Activated CD4-positive, alpha-beta T cell treated with anti-CD3 and anti-CD28 coated beads for 36 hours (primary cell): ENCODE measurements at places on chromosomes 7 and 10. TPM values are rescaled to one million over a fixed set of nuclear protein-coding genes. Genes with fewer than 3 reads are reported as not detected.

Gene HYAL4
- total RNA-seq = not detected

- no peak for DNase-seq
These were observed 290.2 kb upstream of the GHITM start for GRCh38 chr10:83849150-83849549.

DNA sequence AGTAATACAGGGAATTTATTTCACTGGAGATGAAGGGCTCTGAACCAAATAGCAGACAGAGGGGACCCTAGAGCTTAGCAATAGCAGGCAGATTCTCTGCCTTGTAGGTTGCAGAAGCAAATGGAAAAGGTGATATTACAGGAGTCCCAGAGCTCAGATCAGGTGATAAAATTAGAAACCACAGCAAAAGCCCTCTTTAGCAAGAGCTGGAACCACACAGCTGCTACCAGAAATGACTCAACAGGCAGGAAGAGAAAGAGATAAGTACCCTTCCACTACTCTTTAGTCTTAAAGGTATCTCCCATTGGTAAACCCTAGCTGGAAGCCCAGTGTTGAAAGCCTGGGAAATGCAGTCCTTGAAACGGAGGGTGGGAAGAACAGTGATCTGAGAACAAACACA, 535.6 kb upstream of the GHITM start:
- DNase-seq = peak; percentile 13

Gene CYP2C19
- not detected for total RNA-seq

DNA sequence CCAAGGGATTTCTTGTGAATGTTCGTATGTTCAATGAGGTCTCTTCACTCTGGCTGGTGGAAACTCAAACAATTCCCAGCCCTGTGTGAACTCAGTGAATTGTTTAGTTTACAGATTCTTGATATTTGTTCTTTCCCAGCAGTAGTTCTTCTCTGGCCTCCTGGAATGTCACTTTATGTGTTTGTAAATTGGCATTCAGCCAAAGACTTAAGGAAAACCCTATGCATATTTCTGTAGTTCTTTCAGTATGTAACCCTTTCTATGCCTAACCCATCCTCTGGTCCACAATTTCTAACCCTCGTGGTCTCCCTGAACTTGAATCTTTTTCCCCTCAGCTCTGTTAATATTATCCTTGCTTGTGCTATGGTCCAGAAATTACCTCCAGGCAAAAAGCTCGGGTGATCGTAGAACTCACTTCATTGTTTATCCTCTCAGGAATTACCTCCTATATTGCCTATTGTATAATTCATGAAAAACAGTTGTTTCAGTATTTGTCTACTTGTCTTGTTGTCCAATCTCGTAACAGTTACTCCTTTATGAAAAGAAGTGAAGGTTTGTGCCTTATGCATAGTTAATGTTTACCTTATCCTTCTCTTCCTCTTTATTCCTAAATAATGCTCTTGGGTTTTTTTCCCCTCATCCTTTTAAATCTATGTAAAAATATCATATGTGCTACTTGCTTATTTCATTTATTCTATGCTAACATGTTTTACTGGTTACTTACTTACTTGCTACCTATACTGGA, 23.7 kb upstream of the AGR3 start:
- DNase-seq = no peak

DNA sequence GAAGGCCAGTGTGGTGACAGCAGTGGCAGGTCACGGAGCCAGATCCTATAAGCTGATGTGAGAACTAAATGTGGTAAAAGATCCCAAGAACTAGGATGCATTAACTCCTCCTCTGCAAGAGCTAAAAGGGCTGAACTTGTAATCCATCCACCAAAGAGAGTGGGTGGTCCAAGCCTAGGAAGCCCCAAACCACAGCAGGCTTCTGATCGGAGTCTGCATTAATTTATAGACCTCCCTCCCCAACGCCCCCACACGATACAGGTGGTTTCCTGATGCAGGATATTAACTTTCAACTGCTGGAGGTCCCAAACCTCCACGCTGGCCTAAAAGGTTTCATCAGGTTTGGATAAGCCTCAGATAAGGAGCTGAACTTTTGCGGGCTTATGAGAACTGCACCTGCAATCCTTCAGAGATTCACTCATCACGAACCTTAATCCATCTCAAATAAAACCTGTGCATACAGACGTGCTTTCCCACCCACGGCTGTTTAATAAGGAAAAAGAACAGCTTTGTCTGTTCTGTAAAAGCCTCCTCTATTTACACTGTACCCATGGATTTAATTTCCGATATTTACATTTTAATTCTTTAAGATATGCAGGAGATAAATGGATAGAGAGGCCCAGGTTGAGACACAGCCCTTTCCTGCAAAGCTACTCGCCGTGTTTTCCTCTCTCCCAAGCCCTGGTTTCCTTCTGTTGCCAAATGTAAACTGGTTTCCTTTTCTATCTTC, 74.9 kb downstream of the GFRA1 start:
- DNase-seq = no peak

- DNase-seq = peak; percentile 46
These were observed 95.0 kb downstream of the KLF6 start for GRCh38 chr10:3689871-3690510.

Gene CPA2
- total RNA-seq = not detected

DNA sequence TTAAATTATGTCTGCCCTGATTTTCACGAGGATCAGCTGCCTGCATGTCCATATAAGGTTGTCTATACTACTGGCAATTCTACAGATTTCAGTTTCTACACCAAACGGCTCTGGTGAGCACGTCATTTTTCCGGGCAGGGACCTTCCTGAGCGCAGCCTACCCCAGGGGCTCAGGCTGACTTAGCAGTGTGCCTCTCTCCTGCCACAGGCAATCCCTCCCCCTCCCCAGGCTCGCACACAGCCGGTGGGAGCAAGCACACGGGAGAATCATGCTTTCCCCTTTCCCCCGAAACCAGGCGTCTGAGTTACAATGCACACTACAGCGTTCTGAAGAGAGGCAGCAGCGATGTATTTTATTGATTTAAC, 1.7 kb downstream of the KLF6 start:
- peak; percentile 88 for DNase-seq

DNA sequence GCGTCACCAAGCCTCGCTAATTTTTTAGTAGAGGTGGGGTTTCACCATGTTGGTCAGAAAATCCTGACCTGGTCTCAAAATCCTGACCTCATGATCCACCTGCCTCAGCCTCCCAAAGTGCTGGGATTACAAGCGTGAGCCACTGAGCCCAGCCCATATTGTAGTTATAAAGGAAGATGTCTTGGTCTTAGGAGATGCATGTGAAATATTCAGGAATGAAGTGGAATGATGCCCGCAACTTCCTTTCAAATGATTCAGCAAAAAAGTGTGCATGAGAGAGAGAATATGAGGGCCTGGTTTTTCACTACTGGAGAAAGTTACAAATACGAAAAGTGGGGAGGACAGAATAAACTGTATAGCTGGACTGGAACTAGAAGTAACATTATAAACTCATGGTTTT, 15.9 kb downstream of the TMEM209 start:
- no peak for DNase-seq

DNA sequence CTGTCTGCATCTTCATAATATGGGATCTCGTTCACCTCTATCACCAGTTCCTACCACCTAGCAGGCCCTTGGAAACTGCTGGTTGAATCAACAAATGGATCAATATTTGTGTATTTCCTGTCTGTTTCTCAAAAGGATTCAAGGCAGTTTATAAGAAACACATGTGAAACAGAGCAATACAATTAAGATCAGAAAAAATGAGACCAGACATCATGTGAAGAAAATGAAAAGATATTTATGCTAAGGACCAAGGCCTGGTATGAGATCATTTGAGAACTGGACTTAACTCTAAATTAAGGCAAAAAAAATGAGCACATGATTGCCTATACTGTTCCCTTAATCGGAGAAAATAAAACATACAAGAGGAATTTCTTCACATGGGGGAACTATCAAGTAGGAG, 589.0 kb downstream of the SUGCT start:
- no peak for DNase-seq

Gene GPR85
- total RNA-seq = not detected

- no peak for DNase-seq
These were observed 291.7 kb downstream of the AUTS2 start for GRCh38 chr7:69889976-69890351.

GRCh38 chr7:27756298-27756697, 16.3 kb downstream of the TAX1BP1 start:
- no peak for DNase-seq

Gene GPR22
- not detected for total RNA-seq

Gene NRCAM
- 0.60 TPM for total RNA-seq

Gene EIF3B
- 227 TPM for total RNA-seq

DNA sequence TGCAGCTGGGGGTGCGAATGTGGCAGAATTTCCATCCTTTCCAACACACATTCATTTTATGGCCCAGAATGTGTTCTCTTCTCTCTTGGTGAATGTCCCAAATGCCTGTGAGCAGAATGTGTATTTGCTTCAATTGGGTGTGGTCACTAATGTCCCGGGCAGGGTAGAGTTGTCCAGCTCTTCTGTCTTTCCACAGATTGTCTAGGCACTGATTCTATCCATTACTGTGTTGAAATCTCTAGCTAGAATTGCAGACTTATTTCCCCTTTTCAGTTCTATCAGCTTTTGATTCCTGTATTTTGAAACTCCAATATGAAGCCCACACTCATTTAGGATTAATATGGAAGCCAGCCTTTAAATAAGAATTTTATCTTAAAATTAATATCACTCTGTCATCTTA, 14.0 kb upstream of the AKR1E2 start:
- DNase-seq = no peak

DNA sequence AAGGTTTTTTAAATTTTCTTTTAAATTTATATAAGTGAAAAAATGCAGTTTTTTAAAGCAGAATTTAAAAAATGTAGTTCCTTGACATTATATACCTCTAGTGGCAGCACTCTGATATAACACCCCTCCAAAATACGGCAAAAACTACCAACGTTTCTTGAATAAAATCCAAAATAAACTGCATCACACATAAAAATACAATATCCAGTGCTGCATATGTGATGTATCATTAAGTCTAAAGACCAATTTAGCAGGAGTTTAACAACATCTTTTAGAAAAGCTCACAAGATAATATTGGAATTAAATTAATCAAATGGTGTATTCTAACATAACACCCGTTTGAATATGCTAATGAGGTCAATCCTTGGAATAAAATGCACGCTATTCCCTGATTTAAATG, 1.4 kb downstream of the TCERG1L start:
- DNase-seq = no peak

GRCh38 chr7:7607010-7607409, 33.5 kb upstream of the UMAD1 start:
- no peak for DNase-seq

- no peak for DNase-seq
These were observed 296.1 kb downstream of the GLRX3 start for GRCh38 chr10:130432271-130432670.

DNA sequence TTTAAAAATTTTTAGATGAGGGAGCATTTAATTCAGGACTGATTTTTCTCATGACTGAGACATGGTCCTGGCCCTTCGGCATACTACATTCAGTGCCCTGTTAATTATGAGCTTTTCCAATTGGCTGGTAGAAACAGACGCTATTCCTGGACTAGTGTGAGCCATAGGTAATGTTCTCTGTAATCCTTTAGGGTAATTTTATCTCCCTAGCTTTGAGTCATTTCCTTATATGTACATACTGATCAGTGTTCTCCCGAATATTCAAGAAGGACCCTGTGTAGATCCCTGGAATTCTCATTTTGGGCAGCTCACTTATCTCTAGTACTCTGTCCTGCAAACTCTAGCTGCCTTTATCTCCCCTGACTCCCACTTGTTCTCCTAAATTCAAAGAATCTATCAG, 92.6 kb upstream of the NPY start:
- DNase-seq = no peak

- no peak for DNase-seq
These were observed 86.7 kb downstream of the ARHGAP22 start for GRCh38 chr10:48517911-48518811.

DNA sequence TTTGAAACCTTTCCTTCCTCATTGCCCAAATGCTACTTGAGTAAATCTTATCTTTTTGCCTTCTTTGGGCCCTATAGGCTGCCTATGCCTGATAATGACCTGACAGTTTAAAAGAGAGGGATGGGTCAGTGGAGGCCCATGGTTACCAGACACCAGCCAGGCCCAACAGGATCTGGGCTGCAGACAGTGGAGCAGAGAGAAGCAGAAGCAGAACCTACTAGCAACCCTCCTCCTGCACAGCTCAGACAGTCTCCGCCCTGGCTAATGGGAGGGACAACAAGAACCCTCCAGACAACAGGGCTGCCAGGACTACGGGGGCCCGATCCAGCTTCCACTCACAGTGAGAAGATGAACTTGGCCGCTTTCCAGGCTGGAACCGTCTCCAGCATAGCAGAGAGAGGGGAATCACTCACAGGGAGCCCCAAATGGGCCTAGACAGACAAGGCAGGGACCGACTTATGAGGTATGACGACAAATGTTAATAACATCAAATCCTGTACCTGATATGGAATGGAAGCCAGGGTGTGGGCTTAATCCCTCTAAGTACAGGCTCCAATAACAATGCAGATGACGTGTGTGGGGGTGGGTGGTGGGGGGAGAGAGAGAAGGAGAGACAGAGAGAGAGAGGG, 31.7 kb upstream of the DGKI start:
- DNase-seq = no peak

Gene JCAD
- total RNA-seq = not detected

Gene HMX2
- total RNA-seq = 0.28 TPM

Gene TMEM229A
- not detected for total RNA-seq

- no peak for DNase-seq
These were observed 9.0 kb upstream of the EBF3 start for GRCh38 chr10:129972966-129973673.

DNA sequence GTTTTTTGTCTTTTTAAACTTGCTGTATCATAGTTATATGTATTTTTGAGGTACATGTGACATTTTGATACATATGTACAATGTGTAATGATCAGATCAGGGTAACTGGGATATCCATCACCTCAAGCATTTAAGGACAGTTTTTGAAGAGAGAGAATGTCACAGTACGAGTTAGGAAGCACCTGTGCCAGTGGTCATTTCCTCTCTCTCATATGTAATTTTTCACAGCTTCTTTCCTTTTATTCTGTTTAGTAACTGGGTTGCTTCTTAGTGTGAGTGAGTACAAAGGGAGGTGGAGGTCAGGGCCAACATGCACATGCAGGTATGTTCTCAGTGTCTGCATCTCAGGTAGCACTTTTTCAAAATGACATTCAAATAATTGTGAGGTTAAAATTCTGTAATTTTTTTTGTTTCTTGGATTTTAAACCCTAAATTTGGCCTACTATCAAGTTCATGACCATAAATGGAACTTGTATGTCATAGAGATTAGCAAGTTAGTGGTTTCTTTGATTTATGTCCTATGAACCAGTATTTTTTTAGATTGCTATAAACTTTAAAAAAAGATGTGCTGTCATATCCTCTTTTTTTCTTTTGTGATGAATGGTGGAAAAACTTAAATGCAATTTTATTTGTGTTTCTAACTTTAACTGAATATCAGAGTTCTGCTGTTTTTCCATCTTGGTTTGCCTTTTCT, 42.7 kb downstream of the SNX10 start:
- no peak for DNase-seq

DNA sequence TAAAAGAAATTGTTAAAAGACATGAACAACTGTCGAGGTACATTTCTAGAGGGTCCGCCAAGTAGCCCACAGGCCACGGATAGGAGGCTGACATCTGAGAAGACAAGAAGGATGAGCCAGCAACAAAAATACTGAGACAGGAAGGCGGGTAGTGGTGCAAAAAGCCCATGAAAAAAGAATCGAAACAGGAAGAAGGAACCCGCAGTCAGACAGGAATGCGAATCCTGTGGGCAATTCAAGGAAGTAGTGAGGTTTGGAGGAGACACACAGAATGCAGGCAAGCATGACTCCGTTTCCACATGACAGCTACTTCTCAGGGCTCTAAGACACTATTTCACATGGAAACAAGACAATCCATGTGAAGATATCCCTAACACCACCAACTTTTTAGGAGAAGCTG, 125.2 kb downstream of the DOCK4 start:
- no peak for DNase-seq

- DNase-seq = no peak
These were observed 286.5 kb downstream of the PTEN start for GRCh38 chr10:88149906-88150305.
